ENCODE measurements at places on chromosomes 3 and 15.

DNA sequence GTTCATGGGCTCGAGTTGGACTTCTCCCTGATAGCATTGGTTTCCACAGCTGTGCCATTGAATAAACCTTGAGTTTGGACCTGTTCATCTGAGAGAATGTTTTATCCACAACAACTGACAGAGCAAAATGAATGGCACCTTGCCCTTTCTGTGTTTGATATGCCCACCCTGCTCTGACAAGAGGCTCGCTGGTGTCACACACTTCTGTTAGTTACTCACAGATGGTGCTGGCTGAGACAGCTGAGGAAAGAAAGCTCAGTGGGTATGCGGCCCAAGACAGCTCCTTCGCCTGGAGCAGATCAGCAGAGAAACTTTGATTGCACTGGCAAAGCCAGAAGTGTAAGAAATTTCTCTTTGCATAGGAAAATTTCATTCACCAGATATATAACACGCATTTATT lies 2.5 kb upstream of the CAPN3 start:
- no peak for DNase-seq

DNA sequence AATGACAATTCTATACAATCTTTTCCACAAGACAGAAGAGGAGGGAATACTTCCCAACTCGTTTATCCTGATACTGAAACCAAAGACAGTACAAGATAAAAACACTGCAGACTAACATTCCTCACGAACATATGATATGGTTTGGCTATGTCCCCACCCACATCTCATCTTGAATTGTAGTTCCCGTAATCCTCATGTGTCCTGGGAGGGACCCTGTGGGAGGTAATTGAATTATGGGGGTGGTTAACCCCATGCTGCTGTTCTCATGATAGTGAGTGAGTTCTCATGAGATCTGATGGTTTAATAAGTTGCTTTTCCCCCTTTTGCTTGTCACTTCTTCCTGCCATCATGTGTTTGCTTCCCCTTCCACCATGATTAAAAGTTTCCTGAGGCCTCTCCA lies 83.9 kb upstream of the PROK2 start:
- DNase-seq: no peak

DNA sequence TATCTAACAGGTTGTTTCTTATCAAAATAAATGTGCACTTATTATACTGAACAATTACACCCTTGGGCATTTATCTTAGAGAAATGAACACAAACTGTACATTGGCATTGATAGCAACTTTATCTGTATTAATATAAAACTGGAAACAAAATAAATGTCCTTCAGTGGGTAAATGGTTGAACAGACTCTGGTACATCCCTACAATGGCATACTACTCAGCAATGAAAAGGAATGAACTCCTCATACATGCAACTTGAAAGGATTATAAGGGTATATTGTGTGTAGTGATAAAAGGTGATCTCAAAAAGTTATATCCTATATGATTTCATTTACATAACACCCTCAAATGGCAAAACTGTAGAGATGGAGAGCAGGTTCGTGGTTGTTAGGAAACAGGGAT lies 23.7 kb upstream of the DLG1 start:
- no peak for DNase-seq

DNA sequence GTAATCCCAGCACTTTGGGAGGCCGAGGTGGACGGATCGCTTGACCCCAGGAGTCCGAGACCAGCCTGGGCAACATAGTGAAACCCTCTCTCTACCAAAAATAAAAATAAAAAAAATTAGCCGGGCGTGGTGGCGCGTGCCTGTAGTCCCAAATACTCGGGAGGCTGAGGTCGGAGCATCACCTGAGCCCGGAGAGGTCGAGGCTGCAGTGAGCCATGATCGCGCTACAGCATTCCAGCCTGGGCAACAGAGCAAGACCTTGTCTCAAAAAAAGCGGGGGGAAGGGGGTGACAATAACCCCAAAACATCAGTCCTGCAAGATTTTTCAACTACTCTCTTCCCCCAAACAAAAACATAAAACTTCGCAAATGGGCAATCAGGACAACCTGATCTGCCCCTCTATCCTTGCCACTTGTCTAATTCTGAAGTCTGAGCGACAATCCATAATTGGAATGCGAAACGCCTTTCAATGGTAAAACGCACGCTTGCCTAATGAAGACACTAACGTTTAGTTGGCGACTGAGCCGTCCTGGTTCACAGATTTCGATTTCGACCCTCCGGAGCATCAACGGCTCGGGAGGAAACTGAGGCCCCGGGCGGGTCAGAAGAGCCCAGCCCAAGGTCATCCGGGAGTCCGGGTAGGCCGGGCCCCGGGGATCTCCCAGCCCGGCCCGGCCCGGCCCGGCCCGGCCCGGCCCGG lies 868 bp downstream of the BTBD1 start:
- peak; percentile 16 for DNase-seq

DNA sequence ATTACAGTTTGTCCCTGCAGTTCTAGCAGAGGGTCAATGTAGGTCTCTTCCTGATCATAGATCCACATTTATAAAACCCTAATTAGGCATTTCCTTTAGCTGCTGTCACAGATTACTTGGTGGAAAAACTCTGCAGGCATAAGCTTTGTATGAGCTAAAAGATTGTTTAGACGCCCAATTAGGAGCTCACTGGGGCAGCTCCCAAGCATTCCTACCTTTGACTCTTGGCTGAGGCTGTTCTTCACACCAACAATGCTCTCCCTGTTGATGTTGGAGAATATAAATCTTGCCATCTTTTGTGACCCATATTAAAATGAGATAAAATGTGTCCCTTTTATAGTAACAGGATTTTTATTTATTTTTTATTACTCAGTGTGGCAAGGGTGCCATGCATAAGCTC lies 148.3 kb upstream of the TRIM42 start:
- no peak for DNase-seq

DNA sequence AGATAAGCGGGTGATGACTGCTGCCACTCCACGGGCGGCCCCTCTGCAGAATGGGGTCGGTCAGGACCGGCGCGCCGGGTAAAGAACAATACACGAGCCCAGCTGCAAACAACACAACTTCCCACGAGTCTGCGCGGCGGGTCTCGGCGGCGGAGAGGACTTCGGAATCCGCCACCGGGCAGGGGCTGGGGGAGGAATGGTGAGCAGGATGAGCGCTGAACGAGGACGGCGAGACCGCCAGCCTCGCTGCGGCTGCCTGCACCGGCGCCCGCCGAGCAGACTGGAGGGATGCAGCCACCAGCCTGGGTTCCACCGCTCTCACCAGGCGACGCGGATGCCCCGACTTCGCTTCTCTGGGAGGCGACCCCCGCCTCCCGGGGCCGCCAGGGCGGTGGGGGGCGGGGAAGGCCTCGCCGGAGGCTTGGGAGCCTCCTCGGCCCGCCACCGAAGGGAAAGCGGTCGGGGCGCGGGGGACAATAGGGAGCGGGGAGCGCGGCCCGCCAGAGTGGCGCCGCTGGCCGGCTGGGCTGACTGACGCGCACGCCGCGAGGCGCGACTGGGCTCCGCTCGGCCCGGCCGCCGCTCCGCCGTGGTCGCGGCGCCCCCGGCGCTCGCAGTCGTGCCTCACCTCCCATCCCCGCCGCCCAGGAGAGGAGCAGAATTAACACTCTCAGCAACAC lies 515 bp downstream of the ADAM10 start:
- peak; percentile 58 for DNase-seq

- no peak for DNase-seq
Measured at GRCh38 chr15:47588958-47589357, 128.3 kb upstream of the SEMA6D start.

DNA sequence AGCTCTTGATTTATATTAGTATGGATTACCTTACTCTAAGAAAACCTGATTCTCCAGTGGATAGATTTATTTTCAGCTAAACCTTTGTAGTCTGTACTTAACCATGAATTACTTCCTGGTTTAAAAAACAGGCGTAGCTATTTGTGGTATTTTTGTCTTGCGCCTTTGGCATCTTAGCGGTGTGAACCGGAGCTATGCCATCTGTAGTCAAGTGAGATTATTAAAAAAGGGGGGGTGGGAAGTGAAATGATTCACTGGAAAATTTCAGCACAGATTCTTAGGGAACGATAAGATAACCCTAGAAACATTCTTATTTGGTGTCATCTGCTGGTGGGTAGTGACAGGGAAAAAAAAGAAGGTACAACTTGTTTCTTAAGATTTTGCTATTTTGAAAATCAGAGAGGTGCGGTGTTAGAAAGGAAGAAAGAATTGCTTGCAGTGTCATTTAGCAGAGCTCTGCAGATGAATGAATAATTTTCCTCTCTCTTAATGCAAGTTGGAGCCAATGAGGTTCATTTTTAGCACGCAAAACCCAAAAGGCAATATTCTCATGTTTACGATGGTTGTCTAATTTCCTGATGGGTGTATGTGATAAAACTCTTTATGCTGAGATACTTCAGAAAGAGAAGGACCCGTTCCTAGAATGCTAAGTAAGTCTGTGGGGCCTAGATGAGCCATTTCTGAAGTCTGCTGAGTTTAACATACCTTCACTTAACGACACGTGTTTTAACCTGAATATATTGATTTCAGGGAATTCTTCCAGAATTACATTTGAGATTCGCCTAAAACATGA lies 44.0 kb downstream of the PSMD6 start:
- no peak for DNase-seq

- no peak for DNase-seq
Measured at GRCh38 chr15:23561914-23562313, 3.6 kb upstream of the MKRN3 start.

DNA sequence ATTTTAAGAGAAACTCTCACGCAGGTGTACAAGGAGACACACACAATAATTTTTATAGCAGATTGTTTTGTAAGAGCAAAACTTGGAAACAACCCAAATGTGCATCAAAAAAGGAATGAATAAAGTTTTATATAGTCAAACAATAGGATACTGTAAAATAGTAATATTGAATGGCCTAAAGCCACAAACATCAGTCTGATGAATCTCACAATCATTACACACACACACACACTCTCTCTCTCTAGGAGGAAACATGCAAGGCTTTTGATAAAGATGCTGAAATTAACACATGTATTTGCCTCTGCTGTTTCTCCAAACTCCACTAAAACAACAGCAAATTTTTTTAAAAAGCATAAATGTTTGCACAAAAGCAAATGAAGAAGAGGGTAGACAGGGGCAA lies 37.3 kb downstream of the ADIPOQ start:
- no peak for DNase-seq

- no peak for DNase-seq
Measured at GRCh38 chr15:72889545-72889944, 106.0 kb upstream of the ADPGK start.

- DNase-seq: no peak
Measured at GRCh38 chr3:5889374-5889773, 701.9 kb downstream of the EDEM1 start.

DNA sequence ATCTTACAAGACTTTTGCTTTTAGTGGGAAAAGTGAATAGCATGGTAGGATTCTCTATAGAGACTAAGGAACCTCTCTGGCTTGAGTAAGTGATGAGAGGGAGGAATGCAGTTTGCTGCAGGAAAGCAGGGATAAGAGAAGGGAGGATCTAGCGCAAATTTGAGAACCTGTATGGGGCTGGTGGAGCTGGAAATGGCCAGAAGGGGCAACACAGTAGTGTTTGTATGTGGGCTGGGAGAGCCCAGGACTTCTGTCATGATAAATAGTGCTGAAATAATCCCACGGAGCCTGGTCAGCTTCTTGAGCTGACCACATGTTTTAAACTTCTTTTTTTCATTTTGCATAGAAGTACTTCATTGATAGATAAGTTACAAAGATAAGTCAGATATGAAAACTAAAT lies 11.2 kb upstream of the SHC4 start:
- DNase-seq: no peak

GRCh38 chr3:194624956-194625355 lies 8.3 kb downstream of the TMEM44 start:
- DNase-seq: no peak

- DNase-seq: no peak
Measured at GRCh38 chr3:4749567-4750002, 229.7 kb upstream of the BHLHE40 start.

DNA sequence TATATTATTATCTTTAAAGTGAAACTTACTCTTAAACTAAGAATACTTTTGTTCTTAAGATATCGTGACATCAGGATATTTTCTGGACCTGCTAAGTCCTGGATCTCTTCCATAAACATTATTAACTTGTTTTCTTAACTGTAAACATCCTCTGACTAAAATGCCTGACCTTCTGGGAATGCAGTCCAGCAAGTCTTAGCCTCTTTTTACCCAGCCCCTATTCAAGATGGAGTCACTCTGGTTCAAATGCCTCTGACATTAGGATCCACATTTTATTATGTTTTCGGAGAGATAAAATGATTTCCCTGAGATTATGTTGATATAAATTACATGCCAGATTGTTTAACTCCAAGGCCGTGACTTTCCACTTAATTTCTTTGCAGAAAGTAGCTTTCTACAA lies 37.6 kb downstream of the OSTN start:
- no peak for DNase-seq

GRCh38 chr3:13134879-13135206 lies 61.6 kb upstream of the IQSEC1 start:
- DNase-seq: no peak

DNA sequence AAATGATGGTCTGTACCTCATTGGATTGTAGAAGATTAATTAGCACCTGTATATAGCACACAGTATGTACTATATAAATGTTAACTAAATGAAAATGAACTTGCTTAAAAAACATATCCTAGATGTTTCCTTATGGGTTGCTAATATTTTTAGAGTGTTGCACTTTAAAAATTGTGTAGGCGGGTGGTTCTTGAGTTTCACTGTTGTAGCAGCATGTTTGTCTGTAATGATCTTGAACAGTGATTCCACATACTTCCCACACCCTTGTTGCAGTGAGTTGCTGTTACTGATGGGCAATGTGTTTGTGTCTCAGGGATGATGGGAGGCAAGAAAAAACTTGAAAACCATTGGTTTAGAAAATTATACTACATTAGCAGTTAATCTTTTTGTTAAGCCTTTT lies 22.0 kb downstream of the USP3 start:
- DNase-seq: no peak

DNA sequence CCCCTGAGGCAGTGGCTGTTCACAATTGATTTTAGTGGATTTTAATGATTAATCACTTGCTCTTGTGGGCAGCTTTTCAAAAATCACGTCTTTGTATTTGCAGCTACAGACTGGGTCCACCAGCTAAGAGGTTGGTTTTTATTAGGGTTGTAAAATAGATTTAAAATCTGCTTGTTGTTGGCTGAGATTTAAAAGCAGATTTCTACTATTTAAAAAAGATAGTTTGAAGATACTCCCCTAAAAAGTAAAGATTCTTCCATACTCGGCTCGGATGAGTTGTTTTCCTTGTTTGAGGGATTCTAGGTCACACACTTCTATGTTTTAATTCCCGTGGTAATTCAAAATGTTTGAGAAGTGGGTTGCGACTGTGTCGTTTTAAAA lies 1.7 kb downstream of the KLHL24 start:
- no peak for DNase-seq

DNA sequence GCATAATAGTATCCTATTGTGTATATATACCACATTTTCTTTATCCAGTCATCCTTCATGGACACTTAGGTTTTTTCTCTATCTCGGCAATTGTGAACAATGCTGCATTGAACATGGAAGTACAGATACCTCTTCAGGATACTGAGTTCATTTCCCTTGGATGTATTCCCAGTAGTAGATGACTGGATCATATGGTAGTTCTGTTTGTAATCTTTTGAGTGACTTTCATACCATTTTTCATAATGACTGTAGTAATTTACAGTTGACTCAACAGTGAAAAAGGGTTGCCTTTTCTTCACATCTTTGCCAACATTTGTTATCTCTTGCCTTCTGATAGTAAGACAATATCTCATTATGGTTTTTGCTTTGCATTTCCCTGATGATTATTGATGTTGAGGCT lies 21.8 kb downstream of the MYH15 start:
- DNase-seq: no peak

Data from stimulated activated CD4-positive, alpha-beta T cell treated with anti-CD3 and anti-CD28 coated beads, Interleukin-15, amount 100 ng/mL, for 24 hours (primary cell).